AG04449 (cell line): ENCODE measurements at places on chromosomes 2 and 18.

- no peak for DNase-seq
These were observed 84.2 kb upstream of the CD302 start for GRCh38 chr2:159882130-159882745.

DNA sequence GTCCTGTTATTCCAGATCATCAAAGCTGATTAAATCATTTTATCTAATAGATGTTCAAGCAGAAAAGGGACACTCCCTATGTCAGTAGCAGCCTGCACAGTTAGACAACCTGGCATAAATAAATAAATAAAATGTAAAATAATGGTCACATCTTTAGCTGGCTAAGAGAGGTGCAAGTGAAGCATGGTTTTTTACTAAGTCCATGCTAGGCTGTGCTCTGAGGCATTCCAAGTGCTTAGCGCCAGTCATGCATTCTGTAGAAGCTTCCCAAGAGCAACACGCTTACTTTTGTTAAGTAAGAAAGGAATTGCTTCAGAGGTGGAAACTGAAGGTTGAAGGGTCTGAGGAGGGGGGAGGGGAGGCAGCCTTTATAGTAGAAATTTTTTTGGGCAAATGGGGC is 351.2 kb downstream of the CDH2 start:
- DNase-seq = no peak

DNA sequence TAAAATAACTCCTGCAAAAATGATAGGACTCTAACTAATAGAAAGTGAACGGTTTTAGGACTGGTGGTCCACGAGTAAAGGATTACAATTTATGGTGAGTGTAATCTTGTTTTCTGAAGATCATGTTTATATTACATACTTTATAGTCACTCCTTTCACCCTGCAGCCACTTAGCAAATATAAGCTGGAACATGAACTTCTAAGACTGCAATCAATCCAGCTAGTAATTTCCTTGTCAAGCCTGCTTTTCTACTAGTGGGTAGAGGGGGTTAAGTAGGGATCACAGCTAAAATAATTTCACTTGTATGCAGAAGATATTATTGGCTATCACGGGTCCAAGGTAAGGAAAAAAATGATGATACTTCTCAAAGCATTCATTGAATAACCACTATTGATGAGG is 125.5 kb upstream of the NETO1 start:
- DNase-seq = no peak

- DNase-seq = no peak
These were observed 13.7 kb upstream of the SAP130 start for GRCh38 chr2:128041561-128041960.

DNA sequence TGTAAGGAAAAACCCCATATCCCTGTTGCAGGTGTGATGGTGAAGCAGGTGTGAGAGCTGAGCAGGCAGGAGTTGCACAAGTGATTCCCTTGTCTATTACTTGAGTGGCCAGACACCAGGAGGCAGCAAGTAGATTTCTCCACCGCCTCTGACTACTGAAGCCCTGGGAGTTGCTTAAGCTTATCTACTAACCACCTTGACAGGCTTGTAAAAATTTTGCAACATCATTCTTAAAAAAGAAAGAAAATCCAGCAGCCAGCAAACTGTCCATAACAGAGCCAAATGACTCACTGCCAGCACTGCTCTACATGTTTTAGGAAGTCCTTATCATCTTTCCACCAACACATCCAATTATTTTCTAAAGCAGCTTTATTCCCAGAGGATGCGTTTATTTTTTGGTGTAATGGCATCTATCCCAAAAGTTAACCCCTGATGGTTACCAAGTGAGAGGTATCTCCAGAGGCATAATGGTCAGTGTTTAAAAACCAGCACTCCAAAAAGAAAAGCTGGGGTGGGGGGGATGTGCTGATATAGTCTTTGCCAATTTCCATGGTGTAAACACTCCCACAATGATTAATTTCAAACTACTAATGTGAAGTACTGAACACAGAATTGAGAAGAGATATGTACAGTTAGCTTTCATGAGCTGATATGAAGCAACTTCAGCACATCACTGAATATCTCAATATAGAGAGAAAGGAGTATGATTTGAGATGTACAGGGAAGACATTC is 16.3 kb upstream of the GPR39 start:
- DNase-seq = no peak
